Stimulated activated naive B cell treated with anti-CD40 and anti-IgM and Interleukin-4, amounts not matched to agents 10 μg/mL and 1 μg/mL and 100 μg/mL, for 72 hours (primary cell): ENCODE measurements at places on chromosomes 2 and 18.

DNA sequence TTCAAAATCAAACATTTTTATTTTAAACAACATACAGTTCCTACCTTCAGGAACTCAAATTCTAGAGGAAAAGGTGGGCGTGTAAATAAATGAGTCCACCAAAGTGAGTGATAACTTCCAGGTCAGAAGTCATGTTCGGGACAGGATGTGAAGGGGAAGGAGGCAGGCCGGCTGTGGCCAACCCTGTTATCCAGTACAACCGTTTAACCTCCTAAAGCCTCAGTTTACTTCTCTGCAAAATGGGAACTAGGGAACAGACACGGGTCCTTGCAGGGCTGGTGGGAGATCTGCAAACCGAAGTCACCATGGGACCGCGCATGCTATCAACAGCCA lies 373 bp downstream of the EIPR1 start:
- DNase-seq, result no peak

DNA sequence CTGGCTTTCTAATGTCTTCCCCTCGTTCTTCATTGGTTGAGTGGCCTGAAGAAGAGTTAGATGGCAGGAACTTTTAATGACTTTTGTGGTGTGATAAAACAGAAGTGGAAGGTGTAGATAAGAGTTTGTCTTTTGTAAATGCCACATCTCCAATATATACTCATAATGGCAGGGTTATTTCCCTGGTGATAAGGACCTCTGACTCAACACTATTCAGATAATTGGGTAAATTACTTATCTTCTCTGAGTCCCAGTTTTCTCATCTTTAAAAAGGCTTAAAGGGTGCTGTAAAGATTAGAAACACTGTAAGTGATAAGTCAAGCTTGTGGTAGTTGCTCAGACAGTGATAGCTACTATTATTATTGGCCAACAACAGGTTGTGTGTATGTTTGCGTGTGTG lies 9.5 kb downstream of the KLHL14 start:
- DNase-seq, result no peak

DNA sequence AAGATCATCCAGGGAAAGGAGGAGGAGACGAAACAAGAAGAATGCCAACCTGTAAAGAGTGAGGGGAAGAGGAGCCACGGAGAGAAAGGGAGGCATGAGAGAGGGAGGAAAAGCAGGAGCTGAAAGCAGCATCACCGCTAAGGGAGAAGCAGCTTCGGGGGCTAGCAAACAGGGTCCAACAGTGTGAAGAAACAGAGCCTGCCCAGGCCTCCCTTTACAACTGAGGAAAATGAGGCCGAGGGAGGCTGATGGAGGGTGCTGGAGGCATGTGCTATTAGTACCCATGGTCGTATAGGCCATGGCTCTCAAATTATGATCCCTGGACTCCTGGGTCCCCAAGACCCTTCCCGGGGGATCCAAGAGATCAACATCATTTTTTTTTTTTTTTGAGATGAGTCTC lies 50.4 kb upstream of the ASPRV1 start:
- DNase-seq, result no peak

- no peak for DNase-seq
These were observed 27.1 kb downstream of the TTC32 start for GRCh38 chr2:19874726-19875125.

DNA sequence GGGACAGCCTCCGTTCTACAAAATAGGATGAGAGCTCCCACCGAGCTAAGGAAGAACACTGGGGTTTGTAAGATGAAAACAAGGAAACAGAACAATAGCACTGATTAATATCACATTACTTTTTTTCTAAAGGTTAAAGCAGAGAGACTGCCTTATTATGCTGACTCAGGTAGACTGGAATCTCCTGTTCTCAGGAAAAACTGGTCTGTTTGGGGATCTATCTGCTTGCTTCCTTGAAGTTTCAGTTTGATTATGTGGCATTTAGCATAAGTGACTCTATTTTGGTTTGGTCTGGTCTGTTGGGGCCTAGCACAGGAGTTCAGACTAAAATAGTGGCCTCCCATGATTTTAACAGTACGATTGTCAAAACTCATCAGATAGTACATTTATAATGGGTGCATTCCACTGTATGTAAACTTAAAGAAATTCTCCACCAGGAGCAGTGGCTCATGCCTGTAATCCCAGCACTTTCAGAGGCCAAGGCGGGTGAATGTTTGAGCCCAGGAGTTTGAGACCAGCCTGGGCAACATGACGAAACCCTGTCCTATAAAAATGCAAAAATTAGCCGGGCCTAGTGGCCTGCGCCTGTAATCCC lies 64.1 kb upstream of the NDUFV2 start:
- DNase-seq, result no peak

- peak; percentile 55 for DNase-seq
These were observed 217.3 kb downstream of the SEPTIN10 start for GRCh38 chr2:109396202-109397180.

- no peak for DNase-seq
These were observed 32.8 kb downstream of the SLC66A2 start for GRCh38 chr18:79918615-79919011.

DNA sequence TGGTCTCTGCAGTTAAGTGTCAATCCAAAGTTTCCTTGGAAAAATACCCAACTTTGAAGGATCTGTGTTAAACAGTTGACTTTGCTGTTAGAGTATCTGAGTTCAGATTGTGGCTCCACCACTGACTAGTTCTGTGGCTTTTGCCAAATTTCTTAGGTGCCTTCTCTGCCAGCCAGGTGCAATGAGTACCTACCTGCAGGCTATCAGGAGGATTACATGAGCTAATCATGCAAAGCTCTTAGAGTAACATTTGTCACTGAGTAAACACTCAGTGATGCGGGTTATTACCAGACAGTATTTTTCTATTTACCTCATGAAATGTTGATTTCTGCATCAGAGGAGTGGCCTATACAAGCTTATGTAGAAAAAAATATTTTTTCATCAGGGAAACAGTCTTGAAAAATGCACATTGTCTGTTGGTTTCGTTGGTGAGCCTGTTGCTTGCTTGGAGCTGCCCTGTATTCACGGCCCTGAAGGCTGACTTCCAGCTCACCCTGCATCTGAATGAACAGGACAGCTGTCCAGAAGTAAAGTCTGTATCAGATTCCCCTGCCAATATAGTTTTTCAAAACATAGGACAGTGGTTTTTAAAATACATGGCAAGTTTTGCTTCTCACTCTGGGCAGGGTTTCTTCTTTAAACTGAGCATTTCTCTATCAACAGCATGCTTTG lies 235.1 kb downstream of the CDCA7 start:
- DNase-seq, result no peak

GRCh38 chr2:54267577-54267976 lies 11.5 kb upstream of the TSPYL6 start:
- no peak for DNase-seq

GRCh38 chr2:239670463-239671120 lies 269.8 kb upstream of the HDAC4 start:
- DNase-seq, result no peak

- DNase-seq, result no peak
These were observed 2.4 kb upstream of the DTNA start for GRCh38 chr18:34707670-34708069.

DNA sequence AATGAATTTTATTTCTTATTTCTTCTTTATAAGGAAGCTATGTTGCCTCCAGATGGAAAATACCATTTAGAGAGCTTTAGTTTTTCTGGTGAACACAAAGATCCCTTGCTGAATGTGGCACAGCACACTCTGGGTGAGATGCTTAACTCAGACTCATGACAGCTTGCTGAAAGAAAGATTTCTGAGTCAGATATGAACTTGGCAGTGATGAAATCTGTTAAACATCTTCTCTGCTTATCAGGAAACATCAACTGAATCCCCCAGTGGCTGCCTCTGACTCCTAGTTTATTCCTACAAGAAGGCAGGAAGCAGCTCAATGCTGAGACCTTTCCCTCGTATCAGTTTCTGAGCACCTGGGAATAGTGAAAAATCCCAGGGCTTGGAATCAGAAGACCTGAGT lies 162.8 kb downstream of the OSR1 start:
- no peak for DNase-seq

DNA sequence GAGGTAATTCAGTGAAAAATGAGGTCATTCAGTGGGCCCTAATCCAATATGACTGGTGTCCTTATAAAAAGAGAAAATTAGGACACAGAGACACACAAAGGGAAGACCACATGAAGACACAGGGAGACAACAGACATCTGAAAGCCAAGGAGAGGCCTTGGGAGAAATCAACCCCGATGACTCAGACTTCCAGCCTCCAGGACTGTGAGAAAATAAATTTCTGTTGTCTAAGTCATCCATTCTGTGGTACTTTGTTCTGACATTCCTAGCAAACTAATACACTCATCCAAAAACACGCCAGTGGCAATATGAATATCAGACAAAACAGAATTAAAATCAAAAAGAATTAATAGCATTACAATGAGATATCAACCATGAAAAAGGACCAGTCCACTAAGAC lies 303.7 kb downstream of the SS18 start:
- no peak for DNase-seq

- DNase-seq, result no peak
These were observed 93.4 kb downstream of the GLI2 start for GRCh38 chr2:120828829-120829632.

DNA sequence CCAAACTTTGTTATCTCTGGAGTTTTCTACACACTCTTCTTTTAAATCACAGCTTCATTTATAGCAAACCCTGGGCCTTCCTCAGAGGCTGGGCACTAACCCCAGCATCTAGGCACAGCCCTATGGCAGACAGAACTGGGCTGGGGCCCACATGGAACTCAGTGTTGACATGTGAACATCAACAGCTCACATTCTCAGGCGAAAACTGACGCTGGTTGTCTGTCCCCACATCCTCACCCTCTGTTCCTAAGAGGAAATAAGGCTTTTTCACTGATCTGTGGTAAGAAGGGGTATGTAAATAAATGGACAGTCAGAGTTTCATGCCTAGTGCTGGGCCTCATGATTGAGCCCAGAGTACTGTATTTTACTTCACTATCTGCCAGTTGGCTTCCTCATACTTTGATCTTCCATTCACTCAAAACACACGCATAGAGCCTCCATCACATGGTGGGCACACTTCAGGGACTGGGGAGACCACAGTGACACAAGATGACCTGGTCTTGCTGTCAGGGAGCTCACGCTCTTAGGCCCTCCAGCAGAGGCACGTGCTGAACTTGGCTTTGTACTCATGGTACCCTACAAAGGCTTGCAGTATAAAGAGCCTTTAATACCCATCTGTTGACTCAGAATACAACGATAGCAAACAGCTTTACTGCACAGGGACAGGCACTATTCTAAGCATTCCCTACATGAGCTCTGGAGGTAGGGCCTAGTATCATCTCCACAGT lies 43.0 kb downstream of the EFEMP1 start:
- DNase-seq, result no peak

GRCh38 chr2:55848096-55848495 lies 75.5 kb downstream of the EFEMP1 start:
- no peak for DNase-seq
